ENCODE measurements at places on chromosomes 5 and 9. TPM values are rescaled to one million over a fixed set of nuclear protein-coding genes. Genes with fewer than 3 reads are reported as not detected.

Gene CBY3
- total RNA-seq, result 0.58 TPM

Gene NPR2
- total RNA-seq, result 15.1 TPM

Gene SLCO6A1
- total RNA-seq, result not detected

Gene SELENOP
- total RNA-seq, result 366 TPM

Gene FTMT
- not detected for total RNA-seq

Gene NTNG2
- total RNA-seq, result 4.0 TPM

Gene FBN2
- total RNA-seq, result 144 TPM

Gene ELAVL2
- 2.0 TPM for total RNA-seq

Gene SLC1A1
- 12.2 TPM for total RNA-seq

Gene DNAH5
- total RNA-seq, result 3.2 TPM

Gene IL4
- not detected for total RNA-seq

Gene SIT1
- 0.41 TPM for total RNA-seq

Gene NME5
- 6.9 TPM for total RNA-seq

Gene BHMT
- 359 TPM for total RNA-seq

Gene IFNA2
- not detected for total RNA-seq

Gene TDRD7
- total RNA-seq, result 5.7 TPM

Gene NUDCD2
- total RNA-seq, result 10.7 TPM

Gene CETN3
- total RNA-seq, result 17.1 TPM

Gene GRM6
- total RNA-seq, result not detected

Gene CD72
- 3.3 TPM for total RNA-seq

Gene TMCO6
- total RNA-seq, result 14.7 TPM

Gene GMCL2
- total RNA-seq, result not detected

Gene STRBP
- 23.1 TPM for total RNA-seq

Gene IL33
- total RNA-seq, result 11.8 TPM

Gene PTGES
- total RNA-seq, result 9.1 TPM

Gene TUSC1
- 20.9 TPM for total RNA-seq

Gene SAPCD2
- 7.2 TPM for total RNA-seq

Gene DNM1
- total RNA-seq, result 71.9 TPM

Gene KIAA0825
- total RNA-seq, result 12.3 TPM

Gene SIMC1
- 12.0 TPM for total RNA-seq

Gene ZNF367
- total RNA-seq, result 8.5 TPM

Gene ADGRV1
- 14.5 TPM for total RNA-seq

Gene DCTN3
- total RNA-seq, result 71.1 TPM

Gene PTGER4
- 47.2 TPM for total RNA-seq

Gene SLC45A2
- total RNA-seq, result 0.23 TPM
